ENCODE measurements at places on chromosomes 7 and 10. TPM values are rescaled to one million over a fixed set of nuclear protein-coding genes. Genes with fewer than 3 reads are reported as not detected.

DNA sequence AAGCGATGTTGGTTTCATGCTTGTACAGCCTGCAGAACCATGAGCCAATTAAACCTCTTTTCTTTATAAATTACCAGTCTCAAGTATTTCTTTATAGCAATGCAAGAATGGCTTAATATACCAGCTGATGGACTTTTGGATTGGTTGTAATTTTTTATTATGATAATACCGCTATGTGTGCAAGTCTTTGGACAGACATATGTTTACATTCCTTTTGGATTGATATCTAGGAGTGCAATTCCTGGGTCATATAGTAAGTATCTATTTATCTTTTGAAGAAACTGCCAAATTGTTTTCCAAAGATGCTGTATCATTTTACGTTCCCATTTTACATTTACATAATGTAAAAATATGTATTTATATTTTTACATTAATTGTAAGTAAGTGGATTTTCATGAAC is 81.2 kb upstream of the PIP4K2A start:
- DNase-seq = no peak

- DNase-seq = no peak
Measured at GRCh38 chr10:6130848-6131470, 42.1 kb downstream of the RBM17 start.

TMEM196 gene
- 0.01 TPM for polyA plus RNA-seq

- no peak for DNase-seq
Measured at GRCh38 chr7:40474790-40475680, 340.2 kb downstream of the SUGCT start.

- peak; percentile 50 for DNase-seq
Measured at GRCh38 chr7:115032715-115033703, 111.1 kb downstream of the MDFIC start.

SLC13A1 gene
- polyA plus RNA-seq = 25.5 TPM

GRCh38 chr10:13100349-13101294 is 659 bp downstream of the OPTN start:
- peak; percentile 23 for DNase-seq

GRCh38 chr10:130913844-130914243 is 397.7 kb downstream of the TCERG1L start:
- no peak for DNase-seq

- DNase-seq = no peak
Measured at GRCh38 chr10:12279281-12279680, 70.1 kb upstream of the CAMK1D start.

SLC26A5 gene
- 0.81 TPM for polyA plus RNA-seq

DNA sequence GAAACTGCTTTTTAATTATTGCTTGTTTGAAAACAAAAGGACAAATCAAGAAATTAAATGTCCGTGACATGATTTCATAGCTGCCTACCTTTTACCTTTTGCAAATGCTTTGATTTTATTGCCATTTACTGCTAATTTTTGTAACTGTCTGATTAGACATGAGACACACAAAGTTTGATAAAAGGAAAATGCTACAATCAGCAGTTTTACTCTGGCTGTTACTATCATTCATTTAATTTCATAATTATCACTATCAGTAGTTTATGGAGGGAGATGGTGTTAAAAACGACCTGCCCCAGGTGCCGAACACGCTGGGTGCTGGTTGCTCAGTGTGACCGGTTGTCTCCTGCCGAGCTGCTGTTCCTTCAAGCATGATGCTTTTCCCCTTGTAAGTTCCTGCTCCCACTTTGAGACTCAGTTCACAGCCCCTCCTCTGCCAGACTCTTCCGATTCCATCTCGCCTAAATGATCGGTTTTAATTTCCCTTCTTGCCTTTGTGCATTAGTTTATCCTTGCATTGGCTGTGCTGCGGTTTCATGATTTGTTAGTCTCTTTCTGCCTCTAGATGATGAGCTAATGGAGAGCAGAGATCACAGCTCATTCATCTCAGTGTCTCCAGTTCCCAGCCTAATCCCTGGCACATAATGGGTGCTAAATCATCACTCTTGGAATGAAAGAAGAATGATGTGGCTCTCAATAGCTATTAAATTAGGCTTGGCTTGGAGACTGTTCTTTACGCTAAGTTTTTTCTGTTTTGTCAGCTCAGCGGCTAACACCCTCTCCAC is 110.6 kb downstream of the PFKFB3 start:
- DNase-seq = no peak

PTPRN2 gene
- 7.4 TPM for polyA plus RNA-seq

CCDC172 gene
- polyA plus RNA-seq = not detected

GRCh38 chr10:24214762-24215161 is 5.8 kb downstream of the KIAA1217 start:
- no peak for DNase-seq
